ENCODE measurements at places on chromosomes 5 and 9.

- DNase-seq = no peak
These were observed 952.2 kb downstream of the CDH18 start for GRCh38 chr5:19035816-19036215.

- DNase-seq = no peak
These were observed 82.9 kb upstream of the VCAN start for GRCh38 chr5:83388608-83389007.

- no peak for DNase-seq
These were observed 172.3 kb downstream of the PAPPA start for GRCh38 chr9:116325924-116326323.

GRCh38 chr5:106956187-106956586 is 714.5 kb downstream of the EFNA5 start:
- DNase-seq = no peak

GRCh38 chr5:132668706-132669454 is 4.9 kb upstream of the IL4 start:
- DNase-seq = no peak

- DNase-seq = no peak
These were observed 5.0 kb upstream of the SPINK1 start for GRCh38 chr5:147836439-147836838.

- peak; percentile 16 for DNase-seq
These were observed 412.7 kb downstream of the EFNA5 start for GRCh38 chr5:107257885-107258520.

GRCh38 chr5:67372887-67373286 is 176.3 kb upstream of the CD180 start:
- no peak for DNase-seq

DNA sequence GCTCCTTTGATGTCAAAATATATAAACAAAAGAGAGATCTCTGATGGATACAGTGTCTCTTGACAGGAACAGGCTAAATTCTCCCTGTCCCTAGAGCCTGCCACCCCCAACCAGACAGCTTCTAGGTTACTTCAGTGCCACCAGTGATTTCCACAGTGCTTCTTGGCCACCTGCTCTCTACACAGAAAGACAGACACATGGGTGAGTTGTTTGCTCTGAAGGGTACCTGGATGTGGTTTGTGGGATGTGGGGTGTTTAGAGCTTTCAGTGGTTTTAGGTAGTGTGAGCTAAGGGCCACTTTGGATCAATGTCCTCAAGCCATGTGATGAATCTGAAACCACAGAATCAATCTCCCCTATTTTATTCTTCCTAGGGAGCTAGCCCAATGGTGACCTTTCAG is 125.4 kb downstream of the ANKRD18B start:
- no peak for DNase-seq

DNA sequence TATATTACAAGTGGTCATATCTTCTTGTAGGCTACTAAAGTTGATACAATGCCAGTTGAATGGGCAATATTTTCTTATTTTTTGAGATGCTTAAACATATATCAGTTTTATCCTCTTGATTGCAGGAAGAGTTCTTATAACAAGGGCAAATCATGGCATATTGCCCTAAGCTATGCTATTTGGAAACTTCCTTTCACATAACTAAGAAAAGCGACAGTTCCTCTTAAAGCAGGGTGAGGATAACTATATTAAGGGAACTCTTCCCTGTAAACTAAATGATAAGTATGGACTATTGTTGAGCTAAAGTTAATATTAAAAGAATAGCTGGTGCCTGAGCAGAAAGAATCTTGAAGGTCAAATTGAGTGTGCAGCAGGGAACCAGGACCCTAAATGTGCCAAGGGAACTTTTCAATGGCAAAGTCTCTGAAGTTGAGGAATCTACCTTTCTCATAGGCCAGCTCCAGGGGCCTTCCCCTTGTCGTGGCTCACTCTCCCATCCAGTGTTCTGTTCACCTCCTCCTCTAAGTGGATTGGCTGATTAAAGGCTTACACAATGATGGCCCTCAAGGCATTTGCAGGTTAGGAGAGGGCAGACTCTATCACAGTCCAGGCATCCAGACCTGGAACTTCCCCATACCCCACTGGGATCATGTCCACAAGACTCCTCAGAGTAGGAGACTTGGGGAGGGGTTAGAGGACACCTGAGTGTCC is 26.8 kb downstream of the FYB1 start:
- no peak for DNase-seq

- no peak for DNase-seq
These were observed 190.1 kb downstream of the ATPSCKMT start for GRCh38 chr5:10059556-10059955.

- no peak for DNase-seq
These were observed 25.6 kb upstream of the ARRDC3 start for GRCh38 chr5:91408710-91409109.

DNA sequence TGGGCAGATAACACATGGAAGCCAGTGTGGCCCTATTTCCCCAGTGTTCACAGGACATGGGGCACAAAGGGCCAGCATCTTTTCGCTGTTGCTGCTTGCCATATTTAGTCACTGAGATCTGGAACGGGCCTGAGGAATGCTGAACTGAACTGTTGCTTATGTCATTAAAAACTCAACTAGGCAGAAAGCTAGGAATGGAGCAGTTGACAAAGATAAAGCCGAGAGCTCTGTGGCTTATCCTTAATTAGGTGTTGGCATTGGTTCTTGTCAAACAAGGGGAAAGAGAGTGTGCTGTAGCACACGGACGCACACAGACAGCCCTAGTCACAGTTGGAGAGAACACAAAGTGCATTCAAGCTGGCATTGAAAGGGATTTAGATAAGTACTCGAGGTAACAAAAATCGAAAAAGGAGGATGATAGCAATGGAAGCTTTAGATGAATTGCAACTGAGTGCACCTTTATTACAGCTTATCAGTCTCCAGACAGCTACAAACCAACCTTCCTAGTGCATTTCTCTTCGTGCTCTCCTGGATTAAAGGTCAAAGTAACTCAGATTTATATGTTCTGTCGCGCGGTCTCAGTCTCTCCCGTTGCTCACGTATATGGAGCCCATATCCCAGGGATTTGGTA is 450.2 kb upstream of the ZNF608 start:
- no peak for DNase-seq

DNA sequence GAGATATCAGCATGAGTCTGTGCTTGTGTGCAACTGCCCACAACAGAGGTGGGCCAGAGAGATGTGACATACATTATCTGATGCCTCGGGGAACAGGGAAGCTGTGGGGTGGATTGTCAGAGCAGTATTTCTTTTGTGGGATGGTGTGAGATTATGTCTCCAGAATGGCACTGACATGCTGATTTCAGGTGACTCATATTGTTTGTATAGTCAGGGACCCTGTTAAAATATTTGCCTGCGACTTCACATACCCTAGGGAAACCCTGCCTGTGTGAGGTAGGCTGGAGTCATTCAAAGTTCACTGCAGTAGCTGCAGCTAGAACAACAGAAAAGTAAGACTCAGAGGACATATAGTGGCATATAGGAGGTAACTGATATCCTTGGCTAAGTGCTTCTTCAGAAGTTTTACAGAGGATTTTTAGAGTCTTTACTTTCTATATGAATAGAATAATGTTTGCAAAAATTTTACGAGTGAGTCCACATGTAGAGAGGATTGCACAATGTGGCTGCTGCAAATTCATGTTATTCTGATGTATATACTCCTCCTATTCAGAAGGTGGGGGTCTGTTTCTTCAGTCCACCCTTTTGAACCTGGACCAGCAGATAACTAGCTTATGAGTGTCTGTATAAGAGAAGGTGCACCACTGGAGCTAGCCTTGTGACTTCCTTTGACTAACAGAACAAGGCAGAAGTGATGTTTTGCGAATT is 89.3 kb downstream of the MACIR start:
- no peak for DNase-seq

DNA sequence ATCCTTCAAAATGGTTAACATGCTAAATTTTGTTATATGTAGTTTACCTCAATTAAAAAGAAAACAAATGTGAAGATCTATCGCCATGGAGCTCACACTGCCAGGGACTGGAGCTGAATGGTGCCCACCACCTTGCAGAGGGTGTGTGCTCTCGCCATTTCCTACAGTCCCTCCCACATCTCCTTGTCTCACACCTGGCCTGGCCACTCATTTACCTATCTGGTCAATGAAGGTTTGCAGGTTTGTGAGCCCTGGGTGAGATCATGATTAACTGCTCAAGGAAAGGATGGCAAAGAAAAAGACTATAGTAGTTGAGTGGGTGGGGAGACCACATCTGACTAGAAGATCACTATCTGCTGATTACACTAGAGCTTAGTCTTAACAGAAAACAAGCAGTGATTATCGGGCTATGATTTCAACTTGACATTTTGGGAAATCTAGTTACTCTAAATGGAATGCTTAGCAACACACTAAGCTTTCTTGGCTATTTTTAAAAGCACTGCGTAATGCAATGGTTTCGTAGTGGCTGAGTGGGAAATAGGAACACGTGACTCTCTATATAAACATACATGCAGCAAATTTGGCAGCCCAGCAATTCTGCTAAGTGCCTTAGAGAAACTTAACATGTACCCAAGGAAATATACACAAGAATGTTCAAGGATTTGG is 27.3 kb downstream of the PUM3 start:
- no peak for DNase-seq

GRCh38 chr5:93592883-93593282 is 9.9 kb downstream of the NR2F1 start:
- DNase-seq = no peak

DNA sequence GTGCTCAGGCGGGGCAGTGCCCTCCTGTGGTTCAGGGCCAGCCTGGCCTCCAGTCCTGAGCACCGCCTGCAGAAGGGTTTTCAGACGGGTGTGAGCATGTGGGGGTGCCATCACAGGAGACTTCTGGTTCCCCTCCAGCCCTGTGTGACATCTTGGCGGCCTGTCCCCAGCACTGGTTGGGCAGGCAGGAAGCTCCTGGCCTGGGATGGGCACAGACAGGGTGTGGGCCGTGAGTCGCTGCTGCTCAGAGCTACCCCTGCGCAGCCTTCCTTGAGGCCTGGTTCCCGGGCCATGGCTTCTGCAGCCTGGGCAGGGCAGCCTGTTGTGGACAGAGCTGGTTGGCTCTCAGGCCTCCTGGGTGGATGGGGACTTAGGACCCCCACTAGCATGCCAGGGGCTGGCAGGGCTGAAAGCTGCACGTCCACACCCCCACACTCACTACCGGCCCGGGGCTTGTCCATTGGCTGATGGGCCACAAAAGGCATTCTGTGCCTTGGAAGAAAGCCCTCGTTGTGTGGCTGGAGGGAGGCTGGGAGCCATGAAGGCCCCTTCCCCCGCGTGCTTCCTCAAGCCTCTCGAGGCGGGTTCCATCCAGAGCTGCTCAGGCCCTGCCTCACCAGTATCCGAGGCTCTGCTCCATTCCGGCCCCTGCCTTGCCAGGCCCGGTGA is 58.7 kb downstream of the RXRA start:
- no peak for DNase-seq

- no peak for DNase-seq
These were observed 104.6 kb upstream of the PPP1R26 start for GRCh38 chr9:135375001-135375400.

DNA sequence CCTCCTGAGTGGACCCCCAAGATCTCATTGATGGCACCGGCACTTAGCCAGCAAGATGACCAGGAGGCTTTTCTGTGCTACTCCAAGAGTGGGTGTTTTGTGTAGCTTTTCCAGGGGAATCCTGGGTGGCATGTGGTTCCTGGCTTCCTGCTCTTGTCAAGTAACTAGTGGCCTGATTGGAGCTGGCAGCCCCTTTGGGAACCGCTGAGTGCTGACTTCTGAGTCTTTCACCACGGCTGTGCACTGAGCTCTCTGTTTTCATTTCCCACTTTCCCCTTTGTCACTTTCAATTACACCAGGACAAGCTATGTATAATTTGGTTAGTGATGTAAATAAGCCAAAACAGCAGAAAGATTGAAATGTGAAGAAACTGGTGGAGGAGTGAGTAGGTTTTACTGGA is 255.4 kb downstream of the GOLPH3 start:
- no peak for DNase-seq

- no peak for DNase-seq
These were observed 249.6 kb downstream of the PDZD2 start for GRCh38 chr5:31888564-31888963.

DNA sequence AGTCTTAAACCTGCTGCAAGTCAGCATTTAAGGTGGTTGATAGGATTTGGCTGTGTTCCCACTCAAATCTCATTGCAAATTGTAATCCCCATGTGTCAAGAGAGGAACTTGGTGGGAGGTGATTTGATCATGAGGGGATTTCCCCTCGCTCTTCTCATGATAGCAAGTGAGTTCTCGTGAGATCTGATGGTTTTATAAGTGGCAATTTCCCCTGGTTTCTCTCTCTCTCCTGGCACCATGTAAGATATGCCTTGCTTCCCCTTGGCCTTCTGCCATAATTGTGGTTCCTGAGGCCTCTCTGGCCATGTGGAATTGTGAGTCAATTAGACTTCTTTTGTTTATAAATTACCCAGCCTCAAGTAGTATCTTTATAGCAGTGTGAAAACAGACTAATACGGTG is 84.3 kb upstream of the SMC2 start:
- no peak for DNase-seq

DNA sequence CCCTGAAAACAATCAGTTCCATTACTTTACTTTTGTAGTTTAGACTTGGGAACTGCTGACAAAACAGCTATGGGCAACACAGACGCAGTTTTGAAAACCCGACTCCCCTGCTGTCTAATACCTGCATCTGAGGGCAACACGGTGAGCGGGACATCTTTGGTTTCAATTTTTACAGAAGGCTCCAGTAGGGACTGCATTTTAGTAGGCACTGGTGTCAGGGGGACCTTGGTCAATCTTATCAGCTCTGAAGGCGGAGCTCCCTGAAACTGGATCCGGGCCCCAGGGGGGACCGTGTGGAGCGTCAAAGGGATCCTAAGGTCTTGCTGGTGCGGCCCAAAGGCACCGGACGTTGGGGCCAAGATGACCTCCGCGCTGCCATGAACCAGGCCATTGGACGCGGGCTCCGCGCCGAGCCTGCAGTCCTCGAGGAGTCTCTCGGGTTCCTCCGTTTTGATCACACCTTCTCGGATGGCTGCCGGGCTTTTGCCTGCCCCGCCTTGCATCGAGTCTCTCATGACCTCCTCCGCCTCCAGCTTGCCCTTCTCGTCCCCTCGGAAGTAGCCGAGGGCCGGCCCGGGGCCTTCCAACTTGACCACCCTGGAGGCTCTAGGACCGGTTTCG is 1.1 kb downstream of the SOX30 start:
- no peak for DNase-seq

DNA sequence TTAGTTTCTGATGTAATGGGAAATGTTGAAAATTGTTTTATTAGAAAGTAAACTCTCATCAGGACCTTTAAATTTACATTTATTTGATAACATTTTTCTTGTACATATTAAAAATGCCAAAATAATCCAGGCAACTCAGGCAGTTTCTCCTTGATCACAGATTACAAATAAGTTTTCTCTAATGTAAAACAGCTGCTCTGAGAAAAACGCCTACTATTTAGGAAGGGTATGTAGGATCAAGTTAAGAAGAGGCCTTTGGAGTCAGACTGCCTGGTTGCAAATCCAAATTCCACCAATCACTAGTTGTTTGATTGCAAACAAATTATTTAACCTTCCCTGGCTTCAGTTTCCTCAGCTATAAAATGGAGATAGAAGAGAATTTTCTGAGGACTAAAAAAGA is 610.8 kb downstream of the PDE4D start:
- DNase-seq = no peak

DNA sequence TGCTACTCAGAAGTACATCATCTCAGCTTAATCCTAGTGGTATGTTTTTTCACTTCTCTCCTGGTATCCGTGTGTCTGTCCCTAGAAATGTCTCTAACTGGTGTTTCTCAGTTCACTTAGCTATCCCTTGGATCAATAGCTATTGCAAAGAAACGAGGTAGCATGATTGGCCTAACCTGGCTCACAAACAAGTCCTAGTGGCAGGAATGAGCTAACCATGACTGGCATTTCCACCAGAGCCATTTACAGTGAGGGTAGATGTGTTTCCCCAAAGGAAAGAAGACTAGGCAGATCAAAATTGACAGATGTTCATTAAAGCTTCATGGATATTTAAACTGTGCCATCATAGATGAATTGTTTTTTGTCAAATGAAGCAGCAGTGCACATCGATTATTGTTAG is 82.5 kb downstream of the PALM2AKAP2 start:
- DNase-seq = no peak
